NCI-H446 (cell line): ENCODE measurements at places on chromosomes 11 and 22.

DNA sequence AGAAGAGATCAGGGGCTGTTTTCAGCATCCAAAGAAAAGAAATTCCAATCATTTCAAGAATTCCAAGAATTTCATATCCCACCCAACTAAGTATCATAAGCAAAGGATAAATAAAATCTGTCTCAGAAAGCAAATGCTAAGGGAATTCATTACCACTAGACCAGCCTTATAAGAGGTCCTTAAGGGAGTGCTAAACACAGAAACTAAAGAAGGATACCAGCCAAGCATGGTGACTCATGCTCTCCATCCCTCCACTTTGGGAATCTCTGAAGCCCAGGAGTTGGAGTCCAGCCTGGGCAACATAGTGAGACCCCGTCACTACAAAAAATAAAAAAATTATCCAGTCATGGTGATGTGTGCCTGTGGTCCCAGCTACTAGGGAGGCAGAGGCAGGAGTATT is 17.8 kb downstream of the FADD start:
- no peak for DNase-seq

GRCh38 chr11:33211153-33211552 is 46.0 kb upstream of the HIPK3 start:
- no peak for DNase-seq

- no peak for DNase-seq
Observed at GRCh38 chr11:65501186-65501471, 2.3 kb downstream of the MALAT1 start.

DNA sequence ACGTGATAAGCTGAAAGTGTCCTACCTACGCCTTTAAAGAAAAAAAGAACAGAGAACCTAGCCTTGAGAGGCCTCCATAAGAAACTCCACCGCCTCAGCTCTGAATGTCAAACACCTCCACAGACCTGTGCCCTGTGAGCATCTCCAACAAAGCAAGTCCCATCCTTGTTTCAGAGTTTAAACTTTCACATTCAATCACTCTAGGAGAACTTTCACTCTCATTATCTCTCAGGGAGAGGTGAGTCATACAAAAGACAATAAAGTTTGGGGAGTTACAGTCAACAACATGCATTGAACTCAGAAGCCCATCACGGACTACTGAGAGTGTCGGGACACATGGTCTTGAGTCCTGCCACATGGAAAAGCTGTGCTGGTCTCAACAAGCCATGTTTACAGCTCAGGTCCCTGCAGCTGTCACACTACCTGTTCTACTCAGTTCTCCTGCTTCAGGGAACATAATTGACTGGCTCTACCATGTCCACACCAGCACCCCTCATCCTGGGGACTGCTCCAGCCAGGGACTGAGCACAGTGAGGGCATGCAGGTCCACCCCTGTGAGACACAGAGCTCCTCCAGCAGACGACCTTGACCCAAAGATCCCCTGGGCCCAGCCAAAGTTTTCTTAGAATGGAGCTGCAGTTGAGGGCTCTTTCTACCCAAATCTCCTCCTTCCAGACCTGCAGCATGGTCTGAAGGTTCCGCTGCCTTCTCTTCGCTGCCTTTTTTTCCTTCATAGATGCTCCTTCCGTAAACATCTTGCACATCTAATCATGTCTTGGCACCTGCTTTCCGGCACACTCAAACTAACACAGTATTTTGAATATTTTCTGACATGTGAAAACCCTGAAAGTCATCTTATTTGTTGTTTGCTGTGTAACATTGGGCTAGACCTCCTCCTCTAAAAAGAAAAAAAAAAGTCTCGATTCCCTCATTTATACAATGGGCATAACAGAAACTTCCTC is 114.9 kb downstream of the ETS1 start:
- no peak for DNase-seq

DNA sequence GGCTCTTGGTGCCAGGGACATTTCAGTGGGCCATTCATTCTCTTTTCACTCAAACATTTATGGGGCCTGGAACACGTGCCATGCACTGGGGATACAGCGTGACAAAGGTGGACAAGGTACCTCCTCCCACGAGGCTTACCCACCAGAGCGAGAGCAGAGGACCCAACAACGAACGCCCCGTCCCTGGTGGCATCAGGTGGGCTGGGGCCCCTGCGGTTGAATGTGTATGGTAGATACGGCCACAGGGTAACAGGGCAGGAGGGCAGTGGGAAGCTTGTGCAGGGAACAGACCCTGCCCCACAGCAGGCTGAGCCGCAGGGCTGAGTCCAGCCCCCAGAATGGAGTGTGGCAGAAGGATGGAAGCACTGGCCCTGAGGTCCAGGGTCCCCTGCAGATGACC is 81.1 kb downstream of the LRRC32 start:
- no peak for DNase-seq

DNA sequence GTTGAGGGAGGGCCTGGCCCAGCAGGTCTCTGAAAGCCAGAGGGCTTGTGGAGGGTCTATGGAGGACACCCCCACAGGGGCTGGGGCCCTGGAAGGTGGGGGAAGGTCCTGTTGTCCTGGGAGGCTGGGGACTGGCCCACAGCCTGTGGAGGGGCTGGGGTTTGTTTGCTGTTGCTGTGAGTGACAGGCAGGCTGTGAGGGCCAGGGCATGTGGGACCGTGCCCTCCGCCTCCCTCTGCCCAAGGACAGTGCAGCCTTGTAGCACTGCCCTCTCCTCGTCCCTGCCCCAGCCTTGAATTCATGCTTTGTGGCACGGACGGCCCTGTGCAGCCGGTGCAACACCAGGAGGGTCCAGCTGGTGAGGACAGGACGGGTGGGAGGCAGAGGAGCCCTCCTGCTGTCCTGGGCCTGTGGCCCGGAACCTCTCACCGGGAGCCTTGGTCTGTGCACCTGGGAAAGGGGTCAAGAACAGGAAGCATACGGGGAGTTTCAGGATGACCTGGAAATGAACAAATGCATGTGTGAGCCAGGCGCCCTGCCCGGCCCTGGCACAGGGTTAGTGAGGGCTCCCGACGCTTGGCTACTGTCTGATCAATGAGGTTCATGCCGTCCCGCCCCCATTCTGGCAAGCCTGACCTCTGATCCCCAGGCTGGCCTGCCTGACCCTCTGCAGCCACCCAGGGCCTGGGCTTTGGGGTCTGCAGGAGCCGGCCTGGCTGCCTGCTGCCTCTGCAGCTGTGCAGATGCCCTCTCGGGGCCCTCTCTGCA is 37.4 kb upstream of the PRODH start:
- DNase-seq, result no peak

GRCh38 chr11:44829838-44830237 is 103.1 kb downstream of the TSPAN18 start:
- no peak for DNase-seq

- DNase-seq, result no peak
Observed at GRCh38 chr22:29382580-29383302, 5.6 kb downstream of the AP1B1 start.

DNA sequence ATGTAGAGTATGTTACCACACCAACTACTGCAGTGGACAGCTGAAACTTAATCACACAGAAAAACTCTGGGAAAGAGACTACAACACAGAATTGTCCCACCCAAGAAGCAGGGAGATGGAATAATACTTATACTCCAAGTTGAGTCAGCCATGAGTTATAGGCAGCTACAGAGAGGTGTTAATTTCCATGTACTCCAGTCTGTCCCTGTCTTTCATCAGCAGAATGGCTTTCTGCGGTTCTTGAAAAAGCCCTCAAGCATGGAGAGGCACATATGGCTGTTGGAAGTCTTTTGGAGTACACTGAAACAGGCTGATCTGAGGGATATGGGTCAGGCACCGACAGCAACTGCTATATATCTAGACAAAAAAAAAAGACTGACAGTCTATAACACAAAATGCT is 219.5 kb downstream of the DLG2 start:
- no peak for DNase-seq

DNA sequence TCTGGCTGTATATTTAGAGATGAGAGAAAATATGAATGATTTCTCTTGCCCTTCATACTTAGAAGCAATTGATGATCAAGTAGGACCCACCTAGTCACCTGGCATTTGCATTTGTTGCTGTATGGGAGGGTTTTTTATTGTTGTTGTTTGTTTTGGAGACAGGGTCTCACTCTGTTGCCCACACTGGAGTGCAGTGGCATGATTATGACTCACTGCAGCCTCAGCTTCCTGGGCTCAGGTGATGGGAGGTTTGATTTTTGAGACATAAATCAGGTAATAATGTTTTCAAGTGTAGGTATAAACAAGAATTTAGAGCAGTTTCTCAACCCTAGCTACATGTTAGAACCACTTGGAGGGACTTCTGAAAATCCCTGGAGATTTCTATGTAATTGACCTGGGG is 63.0 kb downstream of the TNRC6B start:
- DNase-seq, result no peak

- no peak for DNase-seq
Observed at GRCh38 chr11:117361432-117361831, 33.8 kb downstream of the CEP164 start.

DNA sequence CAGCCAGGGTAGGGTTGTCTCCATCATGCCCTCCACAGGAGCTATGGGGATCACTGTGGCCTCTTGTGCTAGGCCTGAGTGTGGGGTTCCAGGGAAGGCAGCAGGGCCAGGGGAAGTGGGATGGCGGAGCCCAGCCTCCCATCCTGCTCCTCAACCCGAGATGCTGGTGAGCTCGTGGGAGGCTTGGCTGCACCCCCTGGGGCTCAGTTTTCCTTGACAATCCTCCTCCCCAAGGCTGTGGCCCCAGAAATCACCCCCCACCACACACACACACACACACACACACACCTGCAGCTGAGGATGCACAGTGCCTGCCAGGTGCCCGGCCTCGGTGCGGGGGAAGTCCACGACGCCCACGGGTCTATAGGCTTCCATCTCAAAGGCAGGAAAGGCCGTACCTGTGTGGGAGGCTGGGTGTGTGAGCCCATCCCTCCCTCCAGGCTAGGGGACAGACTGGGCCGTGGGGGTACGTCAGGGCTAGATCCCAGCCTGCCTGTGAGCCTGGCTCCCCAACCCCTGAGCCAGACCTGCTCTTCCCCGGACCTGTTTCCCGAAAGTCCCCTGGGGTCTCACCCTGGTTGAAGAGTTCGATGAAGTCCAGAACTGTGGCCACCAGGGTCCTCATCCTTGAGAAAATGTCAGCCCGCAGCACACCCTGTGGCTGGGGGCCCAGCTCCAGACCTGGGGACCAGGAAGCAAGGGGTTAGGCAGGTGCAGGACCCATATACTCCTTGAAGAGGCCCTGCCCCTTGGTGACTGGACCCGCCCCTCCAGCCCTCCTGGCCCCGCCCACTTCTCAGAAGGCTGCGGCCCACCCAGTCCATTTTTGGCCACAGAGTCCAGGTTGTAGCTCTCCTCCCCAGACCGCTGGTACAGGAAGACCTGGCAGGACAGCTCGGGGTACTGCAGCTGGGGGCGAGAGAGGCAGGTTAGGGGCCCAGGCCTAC is 5.2 kb upstream of the TBX10 start:
- DNase-seq, result no peak

DNA sequence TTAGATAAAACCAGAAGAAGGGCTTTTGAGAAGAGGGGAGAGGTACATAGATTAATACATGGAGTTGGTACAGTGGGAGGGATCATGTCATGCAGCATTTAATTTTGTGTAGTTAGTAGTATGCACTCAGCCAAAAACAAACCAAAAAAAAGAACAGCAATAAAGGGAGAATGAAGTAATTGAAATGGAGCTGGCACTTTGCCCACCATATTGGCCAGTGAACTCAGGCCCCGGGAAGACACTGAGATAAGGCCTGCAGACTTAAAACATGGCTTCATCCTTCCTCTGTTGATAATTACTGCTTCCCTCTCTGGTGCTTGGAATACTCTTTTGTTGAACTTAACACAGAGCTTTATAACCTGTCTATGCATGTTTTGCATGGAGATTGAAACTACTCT is 3.1 kb downstream of the PANX1 start:
- DNase-seq, result peak; percentile 14

DNA sequence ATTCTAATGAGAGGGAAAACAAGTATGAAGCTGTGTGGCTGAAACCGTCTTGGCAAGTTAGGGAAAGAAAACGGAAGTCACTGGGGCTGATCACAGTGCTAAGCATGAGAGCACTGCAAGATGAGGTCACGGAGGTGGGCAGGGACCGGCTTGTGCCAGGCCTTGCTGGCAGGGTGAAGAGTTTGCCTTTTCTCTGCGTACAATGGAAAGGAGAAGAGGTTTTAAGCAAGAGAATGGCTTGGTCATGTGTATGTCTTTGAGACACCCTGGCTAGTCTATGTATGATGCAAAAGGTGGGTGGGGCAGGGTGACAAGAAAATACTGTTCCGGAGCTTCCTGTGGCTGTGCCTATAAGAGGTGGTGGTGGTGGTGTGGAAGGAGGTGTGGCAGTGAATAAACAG is 567.9 kb downstream of the NTM start:
- DNase-seq, result no peak

DNA sequence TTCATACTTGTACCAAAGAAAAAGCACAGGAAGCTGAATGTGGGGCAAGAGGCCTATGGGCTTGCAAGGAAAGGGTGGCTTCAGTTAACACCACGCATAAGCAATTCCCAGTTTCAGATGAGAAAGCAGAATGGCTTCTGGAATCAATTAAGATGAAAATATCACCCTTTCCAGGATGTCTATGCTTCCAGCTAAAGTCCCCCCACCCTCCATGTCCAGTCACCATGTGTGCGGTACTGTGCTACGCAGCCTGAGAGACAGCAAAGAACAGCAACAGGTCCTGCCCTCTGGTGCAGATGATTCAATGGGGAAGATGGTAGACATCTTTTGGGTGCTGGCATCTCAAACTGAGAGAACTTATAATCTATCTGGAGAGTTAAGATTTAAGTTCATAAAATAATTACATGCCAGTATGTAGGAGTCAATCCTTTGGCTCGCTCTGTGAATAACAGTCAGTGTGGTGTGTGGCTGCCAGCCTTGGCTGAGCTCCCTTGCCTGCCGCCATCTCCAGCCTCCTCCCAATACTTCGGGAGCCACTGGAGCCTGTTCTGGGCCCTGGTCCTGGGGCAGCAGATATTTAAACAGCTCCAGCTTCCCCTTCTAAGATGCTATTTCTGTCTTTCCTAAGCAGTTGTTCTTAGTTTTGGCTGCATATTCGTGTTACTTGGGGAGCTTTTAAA is 44.5 kb downstream of the ME3 start:
- DNase-seq, result peak; percentile 29

DNA sequence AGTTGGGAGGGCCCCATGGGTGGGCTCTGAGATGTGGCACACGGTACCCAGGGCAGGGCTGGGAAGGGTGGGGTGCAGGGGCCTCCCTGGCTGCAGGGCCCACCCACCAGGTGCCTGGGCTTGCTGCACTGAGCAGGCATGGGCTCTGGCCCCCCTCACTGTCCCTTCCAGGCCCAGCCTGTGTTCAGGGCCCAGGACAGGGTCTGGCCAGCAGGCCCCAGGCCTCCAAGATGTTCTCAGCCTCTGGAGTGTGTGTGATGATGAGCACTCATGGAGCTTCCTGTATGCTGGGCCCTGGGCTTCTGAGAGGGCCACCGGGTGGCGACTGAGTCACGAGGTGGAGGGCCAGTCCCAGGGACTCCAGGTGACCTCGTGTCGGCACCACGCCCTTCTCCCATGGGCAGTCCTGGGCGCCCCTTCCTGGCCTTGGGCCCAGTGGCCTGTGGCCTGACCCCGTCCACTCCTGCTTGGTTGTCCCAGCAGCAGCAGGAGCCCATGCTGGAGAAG is 55.9 kb upstream of the CCDC188 start:
- DNase-seq, result no peak

GRCh38 chr22:47395481-47395880 is 633.0 kb downstream of the TBC1D22A start:
- no peak for DNase-seq
